ENCODE measurements at places on chromosomes 2 and 18. TPM values are rescaled to one million over a fixed set of nuclear protein-coding genes. Genes with fewer than 3 reads are reported as not detected.

DNA sequence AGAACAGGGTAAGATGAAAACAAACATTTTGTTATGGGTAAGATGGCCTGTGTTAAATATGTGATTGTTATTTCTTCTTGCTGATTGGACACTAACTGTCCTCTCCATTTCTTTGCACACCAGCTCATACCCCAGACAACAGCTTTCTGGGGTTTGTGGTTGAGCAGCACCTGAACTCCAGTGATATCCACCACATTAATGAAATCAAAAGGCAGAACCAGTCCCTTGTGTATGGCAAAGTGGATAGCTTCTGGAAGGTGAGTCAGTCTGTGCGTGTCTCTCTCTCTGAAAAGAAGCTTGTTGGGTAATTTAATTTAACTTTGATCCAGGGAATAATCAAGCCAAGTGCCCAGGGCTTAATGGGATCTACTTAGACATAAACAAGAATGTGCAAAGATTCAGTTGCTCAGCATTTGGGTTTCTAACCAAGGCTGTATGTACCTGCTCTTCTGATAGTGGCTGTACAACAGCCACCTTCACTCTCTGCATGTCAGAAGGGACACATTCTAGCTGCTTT, 108.3 kb downstream of the MGAT5 start:
- DNase-seq, result no peak

DNA sequence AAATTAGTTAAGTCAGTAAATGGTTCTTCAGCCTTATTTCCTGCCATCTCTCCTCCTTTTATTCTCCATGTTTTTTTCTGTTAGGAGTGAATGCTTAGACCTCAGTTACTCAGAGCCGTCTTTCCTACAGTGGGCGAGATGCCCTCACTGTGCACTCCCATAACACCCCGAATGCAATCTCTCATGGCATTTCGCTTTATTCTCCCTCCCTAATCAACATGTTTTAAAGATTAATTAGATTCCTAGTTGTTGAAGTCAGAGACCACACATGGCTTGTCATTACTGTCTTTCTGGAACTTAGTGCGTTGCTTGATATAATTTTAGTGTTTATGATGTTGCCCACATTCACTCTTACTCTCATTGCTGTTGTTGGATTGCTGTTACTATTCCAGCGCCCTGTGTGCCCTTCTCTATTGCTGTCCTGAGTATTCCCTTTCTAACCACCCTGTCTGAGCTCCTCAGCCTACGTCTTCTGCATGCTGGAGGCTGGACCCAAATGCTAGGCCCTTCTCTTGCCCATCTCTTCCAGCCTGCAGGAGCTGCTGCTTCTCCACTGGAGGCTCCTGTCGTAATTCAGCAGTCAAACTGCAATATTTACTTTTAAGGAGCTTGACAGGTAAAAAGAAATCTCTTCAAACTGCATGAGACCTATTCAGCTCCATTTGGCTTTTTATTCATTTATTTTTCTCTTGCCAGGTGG, 99.3 kb downstream of the MAP2 start:
- no peak for DNase-seq

The ZEB2 gene
- 0.51 TPM for total RNA-seq

The OTOS gene
- total RNA-seq, result not detected

- no peak for DNase-seq
Measured at GRCh38 chr2:198285216-198285615, 480.8 kb downstream of the PLCL1 start.

- DNase-seq, result no peak
Measured at GRCh38 chr2:236628256-236628901, 58.8 kb downstream of the ACKR3 start.

GRCh38 chr2:58410549-58410948, 169.4 kb upstream of the FANCL start:
- no peak for DNase-seq

DNA sequence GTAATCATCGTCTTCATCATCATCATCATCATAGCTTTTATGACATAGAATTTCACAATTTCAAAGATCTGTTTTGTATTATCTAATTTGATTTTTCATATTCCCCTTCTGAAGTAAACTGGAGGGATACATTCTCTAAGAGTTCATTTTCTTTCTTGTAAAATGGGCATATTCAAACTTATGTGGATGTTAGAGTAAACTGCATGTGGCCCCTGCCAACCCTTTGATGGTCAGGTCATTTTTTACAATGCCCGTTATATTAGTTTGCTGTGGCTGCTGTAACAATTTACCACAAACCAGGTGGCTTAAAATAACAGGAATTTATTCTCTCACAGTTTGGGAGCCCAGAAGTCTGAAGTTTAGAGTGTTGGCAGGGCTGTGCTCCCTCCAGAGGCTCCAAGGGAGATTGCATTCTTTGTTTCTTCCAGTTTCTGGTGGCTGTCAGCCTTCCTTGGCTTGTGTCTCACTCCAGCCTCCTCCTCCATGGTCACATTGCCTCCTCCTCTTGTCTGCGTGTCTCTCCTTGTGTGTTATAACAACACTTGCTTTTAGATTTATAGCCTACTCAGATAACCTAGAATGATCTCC, 127.5 kb upstream of the MMADHC start:
- peak; percentile 58 for DNase-seq

The IL36A gene
- not detected for total RNA-seq

GRCh38 chr2:24749069-24749691, 44.0 kb downstream of the PTRHD1 start:
- DNase-seq, result no peak

DNA sequence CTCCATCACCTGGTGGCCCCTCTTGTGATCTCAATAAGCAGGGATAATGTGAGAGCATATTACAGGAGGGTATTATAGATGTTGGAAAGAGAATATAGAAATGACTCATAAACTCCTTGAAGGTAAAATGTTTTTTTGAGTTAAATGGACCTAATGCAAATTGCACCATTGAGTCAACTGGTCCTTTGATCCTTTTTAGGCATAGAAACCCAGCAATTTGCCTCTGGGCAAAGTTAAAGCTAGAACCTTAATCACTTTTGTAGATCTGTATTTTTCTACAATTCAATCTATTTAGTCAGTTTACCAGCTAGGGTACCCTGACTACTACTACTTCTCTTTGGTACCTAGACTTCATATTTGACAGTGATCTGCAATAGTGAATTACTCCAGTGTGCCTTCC, 71.8 kb upstream of the RNF152 start:
- DNase-seq, result no peak

Measured in dermis microvascular lymphatic vessel endothelial cell (primary cell).